ENCODE measurements at places on chromosomes 3 and 15.

- DNase-seq, result no peak
Measured at GRCh38 chr15:78914027-78914764, 30.6 kb downstream of the CTSH start.

- DNase-seq, result no peak
Measured at GRCh38 chr3:82355228-82355627, 593.8 kb upstream of the GBE1 start.

- no peak for DNase-seq
Measured at GRCh38 chr15:49038382-49038781, 7.9 kb downstream of the SECISBP2L start.

- no peak for DNase-seq
Measured at GRCh38 chr3:56923526-56924224, 121.9 kb upstream of the ARHGEF3 start.

GRCh38 chr15:88535100-88535499 is 11.4 kb downstream of the DET1 start:
- no peak for DNase-seq

Data from GM12892 (cell line).